Activated CD8-positive, alpha-beta T cell treated with anti-CD3 and anti-CD28 coated beads, Interleukin-2, amount 10 ng/mL, durations not matched to agents 7 days and 5 days (primary cell): ENCODE measurements at places on chromosomes 3 and 15. TPM values are rescaled to one million over a fixed set of nuclear protein-coding genes. Genes with fewer than 3 reads are reported as not detected.

DNA sequence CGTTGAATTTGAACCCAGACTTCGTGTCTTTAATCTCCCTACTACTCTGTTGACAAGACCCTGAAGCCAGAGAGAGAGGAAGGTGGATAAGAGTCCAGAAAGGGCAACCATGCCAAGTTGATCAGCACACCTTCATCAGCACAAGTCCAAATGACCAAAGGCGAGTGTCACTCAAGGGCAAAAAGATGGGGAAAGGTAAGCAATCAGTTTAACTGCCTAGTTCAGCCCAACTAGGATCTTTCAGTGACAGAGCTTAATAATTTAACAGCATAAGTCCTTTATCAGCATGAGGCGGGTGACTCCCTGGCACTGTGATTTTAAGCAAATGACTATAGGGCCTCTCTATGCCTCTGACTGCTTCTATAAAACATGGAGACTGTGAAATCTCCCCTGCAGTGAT is 6.2 kb downstream of the SUCLG2 start:
- H3K27me3 ChIP-seq = no peaks in the 10 kb centered on the region
- no peak for DNase-seq
- peaks cover 81% of the 10 kb centered on the region for H3K36me3 ChIP-seq
- peaks cover 43% of the 10 kb centered on the region for H3K4me1 ChIP-seq

The TEX55 gene
- total RNA-seq = not detected

- peak overlapping the region; percentile 29 for H3K27ac ChIP-seq
- H3K27me3 ChIP-seq = no peaks in the 10 kb centered on the region
- peaks cover 63% of the 10 kb centered on the region for H3K36me3 ChIP-seq
Observed at GRCh38 chr3:39144095-39144747, 9.2 kb downstream of the CSRNP1 start.

GRCh38 chr3:30661098-30661873 is 54.9 kb downstream of the TGFBR2 start:
- peak overlapping the region; percentile 33 for H3K27ac ChIP-seq
- no peaks in the 10 kb centered on the region for H3K27me3 ChIP-seq
- DNase-seq = no peak
- H3K36me3 ChIP-seq = peaks cover 82% of the 10 kb centered on the region
- peaks cover 98% of the 10 kb centered on the region for H3K4me1 ChIP-seq

The DENND6A gene
- total RNA-seq = 22.8 TPM

DNA sequence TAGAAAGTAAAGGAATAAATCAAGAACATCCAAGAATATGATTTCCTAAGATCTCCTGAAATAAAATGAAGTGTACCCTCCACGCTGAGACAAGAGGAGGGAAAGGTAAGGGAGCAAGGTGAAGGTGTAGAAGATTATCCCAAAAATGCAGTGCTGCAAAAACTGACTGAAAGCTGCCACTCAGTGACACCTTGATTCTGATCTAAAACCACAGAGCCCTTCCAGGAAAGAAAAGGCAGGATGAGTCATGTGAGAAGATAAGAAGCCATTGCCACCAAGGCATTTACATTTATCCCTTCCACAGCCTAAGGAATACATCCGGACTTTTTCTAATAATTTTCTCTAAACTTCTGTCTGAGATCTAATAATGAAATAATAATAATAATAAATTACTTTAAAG is 49.9 kb downstream of the IGSF11 start:
- H3K27me3 ChIP-seq = peaks cover 2% of the 10 kb centered on the region
- peaks cover 48% of the 10 kb centered on the region for H3K4me1 ChIP-seq
- H3K27ac ChIP-seq = no peak overlapping the region
- no peaks in the 10 kb centered on the region for H3K36me3 ChIP-seq
- no peak overlapping the region for H3K4me3 ChIP-seq
- no peak for DNase-seq
